ENCODE measurements at places on chromosomes 2 and 18.

DNA sequence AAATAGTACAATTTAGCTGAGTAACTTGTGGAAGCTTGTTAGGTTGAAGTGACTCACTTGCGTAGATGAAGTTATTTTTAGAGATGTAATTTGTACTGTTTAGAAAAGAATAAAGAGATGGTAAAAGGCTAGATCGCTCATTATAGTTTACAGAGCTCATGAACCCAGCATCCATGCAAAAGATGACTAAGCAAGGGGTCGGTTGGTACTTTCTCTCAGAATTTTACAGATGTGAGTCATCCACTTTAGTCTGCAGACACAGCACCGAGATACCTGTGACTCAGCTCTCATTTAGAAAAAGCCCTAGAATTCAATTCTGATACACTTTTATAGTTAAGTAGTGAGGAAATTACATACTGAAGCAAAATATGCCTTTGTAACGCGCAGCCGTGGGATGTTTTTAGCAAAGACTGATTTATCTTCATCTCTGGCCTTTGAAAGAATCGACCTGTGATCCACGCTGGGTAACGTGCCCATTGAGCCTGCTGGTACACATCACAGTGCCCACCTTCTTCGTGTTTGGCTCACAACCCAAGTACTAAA lies 116.5 kb upstream of the FOSL2 start:
- DNase-seq: peak; percentile 23

DNA sequence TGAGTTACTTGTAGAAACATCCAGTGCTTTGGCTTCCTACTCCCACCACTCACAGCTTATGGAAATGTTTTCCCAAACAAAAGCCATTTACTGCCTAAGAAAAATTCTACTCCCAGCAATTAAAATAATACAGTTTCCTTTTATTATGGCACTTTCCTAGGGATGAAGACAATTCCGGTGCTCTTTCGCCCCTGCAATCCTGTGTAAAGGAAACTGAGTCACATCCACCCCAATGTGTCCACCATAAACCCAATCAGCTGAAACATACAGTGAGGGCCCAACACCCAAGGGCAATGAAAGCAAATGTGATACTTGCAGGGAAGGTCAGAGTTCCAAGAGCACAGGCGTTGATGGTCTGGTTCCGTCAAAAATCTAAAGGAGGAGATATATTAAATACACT lies 62.0 kb upstream of the ST3GAL5 start:
- DNase-seq: no peak

DNA sequence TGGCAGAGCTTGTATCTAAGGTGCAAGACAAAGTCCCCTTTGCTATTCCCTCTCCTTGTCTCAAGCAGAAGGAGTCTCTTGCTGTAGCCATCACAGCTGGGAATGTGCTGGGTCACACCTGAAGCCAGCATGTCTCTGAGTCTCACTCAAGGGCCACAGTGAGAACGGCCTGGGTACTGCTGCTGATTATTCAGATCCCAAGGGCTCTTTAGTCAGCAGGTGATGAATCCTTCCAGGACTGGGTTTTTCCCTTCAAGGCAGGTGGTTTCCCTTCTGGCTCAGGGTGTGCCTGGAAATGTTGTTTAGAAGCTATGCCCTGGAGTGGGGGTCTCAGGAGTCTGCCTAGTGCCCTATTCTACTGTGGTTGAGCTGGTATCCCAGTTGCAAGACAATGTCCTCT lies 356.3 kb downstream of the PARD3B start:
- no peak for DNase-seq

GRCh38 chr18:36366994-36367839 lies 69.7 kb downstream of the FHOD3 start:
- peak; percentile 31 for DNase-seq

DNA sequence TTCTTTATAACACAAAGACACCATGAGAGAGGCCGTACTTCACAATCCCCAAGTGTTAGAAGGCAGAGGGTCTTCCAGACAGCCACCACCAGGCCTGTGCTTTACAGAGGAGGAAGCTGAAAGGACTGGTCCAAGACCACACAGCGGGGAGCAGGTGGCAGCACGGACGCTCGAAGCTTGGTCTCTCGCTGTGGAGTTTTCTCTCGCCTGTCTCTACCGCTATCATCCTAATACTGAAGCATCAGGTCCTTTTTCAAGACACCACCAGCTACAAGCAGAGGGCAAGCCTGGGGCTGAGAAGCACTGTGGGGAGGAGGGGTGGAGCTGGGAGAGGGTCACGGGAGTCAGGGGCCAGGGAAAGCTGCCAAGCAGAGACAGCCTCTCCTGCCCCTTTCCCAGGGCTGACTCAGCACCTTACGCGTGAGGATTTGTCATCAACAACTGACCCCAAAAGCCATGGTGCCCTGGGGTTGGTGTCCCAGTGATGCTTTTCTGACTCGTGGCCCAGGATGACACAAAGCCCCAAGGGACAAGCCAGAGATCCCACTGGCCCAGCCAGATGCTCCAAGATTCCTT lies 31.9 kb upstream of the FOSL2 start:
- no peak for DNase-seq

DNA sequence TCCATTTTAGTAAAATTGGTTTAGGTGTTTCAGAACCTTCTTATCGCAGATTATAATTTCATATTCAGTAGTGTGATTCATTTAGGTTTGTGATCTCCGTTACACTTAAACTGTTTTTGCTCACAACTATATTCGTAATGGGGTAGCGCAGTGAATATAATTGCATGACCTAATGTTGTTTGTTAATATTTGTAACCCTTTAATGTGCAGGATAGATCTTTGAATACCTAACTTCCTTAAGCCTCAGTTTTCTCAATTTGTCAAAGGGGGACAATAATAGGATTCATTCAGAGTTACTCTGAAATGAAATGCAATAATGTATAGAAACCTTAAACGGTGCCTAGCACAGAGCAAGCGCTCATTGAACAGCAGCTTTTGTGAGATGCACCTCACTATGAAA lies 558 bp upstream of the ZDBF2 start:
- no peak for DNase-seq

- no peak for DNase-seq
Measured at GRCh38 chr2:40166006-40166405, 285.9 kb downstream of the SLC8A1 start.

DNA sequence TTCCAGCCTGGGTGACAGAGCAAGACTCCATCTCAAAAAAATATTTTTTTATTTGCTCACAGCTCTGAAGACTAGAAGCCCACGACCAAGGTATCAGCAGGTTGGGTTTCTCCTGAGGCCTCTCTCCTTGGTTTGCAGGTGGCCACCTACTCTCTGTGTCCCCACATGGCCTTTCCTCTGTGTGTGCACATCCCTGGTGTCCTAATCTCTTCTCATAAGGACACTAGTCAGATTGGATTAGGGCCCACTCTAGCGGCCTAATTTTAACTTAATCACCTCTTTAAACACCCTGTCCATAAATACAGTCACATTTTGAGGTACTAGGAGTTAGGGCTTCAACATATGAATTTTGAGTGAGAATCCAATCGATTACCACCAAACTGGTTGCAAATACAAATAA lies 2.0 kb upstream of the RAB3GAP1 start:
- no peak for DNase-seq

- DNase-seq: no peak
Measured at GRCh38 chr2:105055613-105056012, 17.7 kb downstream of the MRPS9 start.

GRCh38 chr2:113822087-113822815 lies 65.8 kb upstream of the SLC35F5 start:
- no peak for DNase-seq

DNA sequence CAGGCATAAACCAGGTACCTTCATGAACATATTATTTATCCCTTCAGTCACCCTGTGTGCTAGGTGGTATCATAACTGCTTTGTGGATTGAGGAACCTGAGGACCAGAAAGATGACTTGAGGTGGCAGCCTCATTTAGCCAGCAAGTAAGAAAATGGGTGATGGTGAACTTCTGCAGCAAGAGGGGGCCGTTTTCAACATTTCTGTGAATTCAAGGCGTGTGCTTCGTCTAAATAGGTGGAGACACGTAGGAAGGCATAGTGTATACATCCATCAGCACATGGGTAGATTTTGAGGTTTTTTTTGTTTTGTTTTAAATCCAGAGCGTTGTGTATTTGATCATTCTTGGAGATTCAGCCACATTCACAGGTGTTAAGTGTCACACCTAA lies 118.7 kb downstream of the SPTBN1 start:
- no peak for DNase-seq

- no peak for DNase-seq
Measured at GRCh38 chr2:197254776-197255530, 55.6 kb downstream of the ANKRD44 start.

DNA sequence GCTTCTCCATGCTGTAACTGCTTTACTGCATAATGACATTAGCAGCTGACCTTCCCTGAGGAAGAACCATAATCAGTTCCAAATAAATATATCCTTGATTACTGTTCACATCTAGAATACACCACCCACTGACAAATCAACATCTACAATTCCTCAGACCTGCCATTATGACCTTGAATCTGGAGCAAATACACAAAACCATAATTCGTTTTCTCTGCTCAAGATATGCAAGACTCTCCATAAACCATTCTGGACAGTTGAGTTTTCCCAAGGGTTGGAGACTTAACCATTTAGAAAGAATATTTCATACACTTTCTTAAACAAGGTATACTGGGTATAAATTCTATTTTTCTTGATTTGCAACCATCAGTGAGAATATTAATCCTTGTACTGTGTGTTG lies 11.8 kb downstream of the C2orf76 start:
- no peak for DNase-seq

GRCh38 chr2:123864416-123864815 lies 160.7 kb upstream of the CNTNAP5 start:
- DNase-seq: no peak

DNA sequence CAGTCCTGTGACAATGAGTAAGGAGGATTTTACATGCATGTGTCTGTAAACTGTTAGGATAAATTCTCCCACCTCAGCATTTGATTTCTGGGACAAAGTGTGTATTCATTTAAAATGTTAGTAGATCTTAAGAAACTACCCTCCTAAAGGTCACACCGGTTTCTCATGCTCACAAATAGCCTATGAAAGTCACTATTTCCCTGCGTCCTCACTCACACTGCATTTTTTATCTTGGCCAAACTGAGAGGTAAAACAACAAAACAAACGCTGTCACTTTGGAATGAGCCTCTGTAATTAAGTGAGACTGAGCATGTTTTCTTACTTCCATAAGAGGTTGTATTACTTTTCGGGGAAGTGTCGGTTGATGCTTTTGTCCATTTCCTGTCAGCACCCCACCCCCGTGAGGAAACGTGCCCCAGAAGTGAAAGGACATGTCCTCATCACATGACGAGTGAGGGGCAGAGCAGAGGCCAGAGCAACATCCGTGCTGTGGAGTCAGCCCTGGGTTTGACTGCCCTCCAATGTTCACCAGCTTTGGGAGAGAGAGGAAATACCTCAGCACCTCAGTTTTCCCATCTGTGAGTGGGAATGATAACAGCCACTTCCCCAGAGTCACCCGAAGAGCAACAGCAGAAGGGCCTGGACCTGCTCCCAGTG lies 3.1 kb downstream of the GYPC start:
- DNase-seq: peak; percentile 70

- DNase-seq: no peak
Measured at GRCh38 chr18:74288041-74288440, 3.7 kb downstream of the CYB5A start.

- no peak for DNase-seq
Measured at GRCh38 chr2:6791682-6792081, 74.0 kb downstream of the CMPK2 start.

- DNase-seq: no peak
Measured at GRCh38 chr2:205372141-205372540, 310.2 kb upstream of the NRP2 start.

DNA sequence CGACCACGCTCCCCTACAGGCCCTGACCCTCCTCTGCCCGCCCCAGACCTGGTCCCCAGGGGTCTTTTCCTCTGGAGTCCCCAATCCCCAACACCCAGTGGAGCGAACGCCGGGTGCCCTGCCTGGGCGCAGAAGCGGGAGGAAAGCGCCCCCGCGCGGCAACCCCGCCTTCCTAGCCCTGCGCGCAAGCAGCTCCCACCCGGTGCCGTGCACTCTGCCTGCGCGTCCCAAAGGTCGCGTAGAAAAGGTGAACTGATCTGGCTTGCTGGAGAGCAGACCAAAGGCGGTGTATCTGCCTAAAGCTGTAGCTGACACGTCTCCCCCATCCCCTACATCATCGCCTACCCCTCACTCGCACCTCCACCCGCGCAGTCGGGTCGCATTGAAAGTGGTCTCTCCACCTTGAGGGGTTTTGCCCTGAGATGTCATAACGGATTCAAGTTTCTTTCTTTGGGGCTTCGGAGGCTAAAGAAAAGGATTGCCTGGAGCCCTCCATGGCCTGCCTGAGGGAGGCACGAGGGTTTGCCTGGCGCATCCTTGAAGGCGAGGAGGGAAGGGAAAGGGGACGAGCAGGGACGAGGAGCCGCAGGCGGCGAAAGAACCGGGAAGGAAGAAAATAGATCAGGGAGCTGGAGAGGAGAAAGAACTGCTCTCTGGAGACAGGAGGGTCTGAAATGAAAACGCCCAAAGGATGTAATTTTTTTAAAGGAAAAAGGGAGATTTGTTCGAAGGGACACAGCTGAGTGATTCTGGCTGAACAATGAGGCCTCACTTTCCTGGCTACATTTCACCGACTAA lies 5.8 kb downstream of the GAD1 start:
- DNase-seq: peak; percentile 58

- peak; percentile 71 for DNase-seq
Measured at GRCh38 chr2:157404363-157404762, 39.5 kb downstream of the CYTIP start.

DNA sequence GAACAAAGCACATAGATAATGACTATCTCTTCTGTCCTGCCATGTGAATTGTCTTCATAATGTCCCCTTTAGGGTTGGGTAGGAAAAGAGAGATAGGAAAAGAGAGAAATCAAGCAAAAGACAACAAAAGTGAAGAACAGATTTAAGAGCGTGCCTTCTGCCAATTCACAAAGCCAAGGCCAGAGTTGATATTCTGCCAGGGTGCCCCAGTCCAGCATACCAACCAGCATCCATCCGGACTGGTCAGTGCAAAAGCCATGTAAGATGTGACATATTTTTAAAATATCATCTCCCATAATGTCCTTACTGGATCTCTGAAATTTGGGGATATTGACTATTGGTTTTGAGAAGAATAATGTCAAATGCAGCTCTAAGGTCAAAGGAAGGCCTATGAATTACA lies 35.7 kb upstream of the KLF7 start:
- no peak for DNase-seq

DNA sequence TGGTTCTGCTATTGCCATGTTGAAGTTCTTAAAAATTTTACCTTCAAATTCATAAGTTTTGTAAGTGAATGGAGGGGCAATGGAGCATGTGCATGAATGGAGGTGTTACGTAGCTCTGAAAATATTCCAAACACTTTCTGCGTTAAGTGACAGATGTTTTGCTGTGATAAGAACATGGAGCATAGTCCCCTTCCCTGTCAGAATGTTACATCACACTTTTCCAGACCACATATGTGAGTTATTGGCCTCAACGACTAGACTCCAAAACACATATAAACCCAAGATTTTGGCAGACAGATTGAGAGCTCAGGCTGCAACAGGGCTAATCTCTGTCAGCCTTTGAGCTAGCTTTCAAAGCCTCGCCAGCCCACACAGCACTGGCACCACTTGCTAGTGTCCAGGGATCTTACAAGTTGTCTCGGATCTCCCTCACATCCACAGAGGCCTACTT lies 27.2 kb upstream of the MFSD6 start:
- DNase-seq: no peak

- no peak for DNase-seq
Measured at GRCh38 chr2:215188078-215188477, 49.7 kb upstream of the ABCA12 start.

- DNase-seq: no peak
Measured at GRCh38 chr2:118968042-118968441, 26.0 kb downstream of the MARCO start.
